Muscle of arm (tissue), 14 donors: ENCODE measurements at places on chromosomes 16 and 17.

- DNase-seq: no peak
These were observed 10.7 kb upstream of the ZNF423 start for GRCh38 chr16:49866595-49867071.

GRCh38 chr17:83061586-83061985 lies 17.8 kb upstream of the METRNL start:
- no peak for DNase-seq

- DNase-seq: no peak
These were observed 17.5 kb upstream of the RPTOR start for GRCh38 chr17:80527016-80527645.

DNA sequence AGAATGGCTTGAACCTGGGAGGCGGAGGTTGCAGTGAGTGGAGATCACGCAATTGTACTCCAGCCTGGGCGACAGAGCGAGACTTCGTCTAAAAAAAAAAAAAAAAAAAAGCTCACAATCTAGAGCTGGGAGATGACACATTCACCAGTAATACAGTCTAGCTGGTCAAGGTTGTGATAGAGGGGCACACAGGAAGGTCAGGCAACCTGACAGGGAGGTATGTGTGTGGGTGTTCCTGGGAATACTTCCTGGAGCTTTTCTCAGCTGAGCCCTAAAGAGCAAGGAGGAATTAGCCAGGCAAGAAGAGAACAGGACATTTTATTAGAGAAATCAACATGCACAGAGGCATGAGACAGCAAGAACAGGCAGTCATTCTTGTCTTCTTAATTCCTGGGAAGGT lies 216.7 kb downstream of the SHISA9 start:
- DNase-seq: no peak

DNA sequence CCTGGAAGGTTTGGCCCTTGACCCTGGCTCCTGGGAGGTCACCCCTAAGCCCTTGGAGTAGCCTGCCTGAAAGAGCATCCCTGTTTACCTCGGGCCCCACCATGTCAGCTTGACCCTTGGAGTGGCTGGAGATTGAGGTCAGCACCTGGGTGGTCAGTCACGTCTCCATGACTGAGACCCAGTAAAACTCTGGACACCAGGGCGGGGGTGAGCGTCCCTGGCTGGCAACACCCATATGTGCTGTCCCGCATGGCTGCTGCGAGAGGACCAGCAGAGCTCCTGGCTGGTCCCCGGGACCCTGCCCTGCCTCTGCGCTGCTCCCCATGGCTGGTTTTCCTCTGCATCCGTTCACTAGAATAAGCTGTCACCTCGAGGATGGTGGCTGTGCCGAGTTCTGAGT lies 91.2 kb downstream of the RBFOX3 start:
- no peak for DNase-seq
